T-helper 17 cell (primary cell): ENCODE measurements at places on chromosomes 2 and 18. TPM values are rescaled to one million over a fixed set of nuclear protein-coding genes. Genes with fewer than 3 reads are reported as not detected.

TRIM43B gene
- total RNA-seq, result not detected

PLCL1 gene
- 24.9 TPM for total RNA-seq

G6PC2 gene
- total RNA-seq, result not detected

GAREM1 gene
- 0.13 TPM for total RNA-seq

NPPC gene
- not detected for total RNA-seq

ANKRD36B gene
- total RNA-seq, result 74.4 TPM

IL37 gene
- not detected for total RNA-seq
